NCI-H524 (cell line): ENCODE measurements at places on chromosomes 12 and 14.

DNA sequence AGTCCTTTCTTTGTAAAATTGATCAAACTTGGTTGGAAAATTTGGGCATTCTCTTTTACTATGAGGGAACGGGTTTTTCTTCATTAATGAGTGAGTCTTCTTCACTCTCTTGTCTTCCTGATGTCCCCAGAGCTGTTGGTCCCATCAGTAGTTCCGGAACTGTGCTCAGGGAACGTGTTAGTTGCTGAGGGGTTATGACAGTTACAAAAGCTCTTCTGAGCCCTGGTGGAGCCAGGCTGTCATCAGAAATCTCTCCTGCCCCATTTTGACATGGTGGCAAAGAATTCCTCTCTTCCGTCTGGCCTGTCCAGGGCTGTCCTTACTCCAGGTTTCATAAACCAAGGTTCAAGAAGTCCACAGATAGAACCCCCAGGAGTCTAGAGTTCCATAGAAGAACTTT is 208.5 kb downstream of the SLC41A2 start:
- no peak for DNase-seq

- peak; percentile 69 for DNase-seq
Observed at GRCh38 chr14:59918824-59919569, 947 bp upstream of the LRRC9 start.

GRCh38 chr12:132218527-132218875 is 74.2 kb downstream of the NOC4L start:
- no peak for DNase-seq

GRCh38 chr12:65209655-65210043 is 40.3 kb downstream of the LEMD3 start:
- no peak for DNase-seq

DNA sequence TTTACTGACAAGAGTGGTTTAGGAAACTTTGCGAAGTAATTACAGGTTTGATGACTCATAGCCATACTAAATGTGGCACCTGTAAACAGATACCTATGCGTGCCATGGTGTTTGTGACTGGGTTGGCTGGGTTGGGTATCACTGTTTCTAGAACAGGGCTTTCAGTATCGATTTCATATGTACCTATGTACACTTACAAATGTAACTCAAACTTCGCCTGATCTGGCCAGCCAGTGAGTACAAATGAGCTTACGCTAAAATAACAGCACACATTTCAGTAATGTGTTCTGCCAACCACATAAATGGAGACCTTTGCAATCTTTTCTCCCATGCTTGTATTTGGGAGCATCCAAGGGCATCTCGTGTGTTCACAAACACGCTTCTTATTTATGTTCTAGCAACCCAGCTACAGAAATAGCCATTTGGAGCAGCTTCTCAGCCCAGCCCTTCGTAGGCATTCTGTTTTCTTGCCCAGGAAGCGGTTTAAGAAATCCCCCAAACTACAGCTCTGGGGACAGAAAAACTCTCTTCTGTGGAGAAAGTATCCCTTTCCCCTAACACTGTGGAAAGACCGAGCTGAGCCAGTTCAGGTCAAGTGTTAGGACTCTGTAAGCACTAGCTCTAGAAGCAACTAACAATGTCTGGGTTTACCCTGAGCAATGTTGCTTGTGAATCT is 42.3 kb upstream of the MDM1 start:
- DNase-seq = no peak

GRCh38 chr12:118685983-118686607 is 295.2 kb upstream of the SRRM4 start:
- DNase-seq = no peak

DNA sequence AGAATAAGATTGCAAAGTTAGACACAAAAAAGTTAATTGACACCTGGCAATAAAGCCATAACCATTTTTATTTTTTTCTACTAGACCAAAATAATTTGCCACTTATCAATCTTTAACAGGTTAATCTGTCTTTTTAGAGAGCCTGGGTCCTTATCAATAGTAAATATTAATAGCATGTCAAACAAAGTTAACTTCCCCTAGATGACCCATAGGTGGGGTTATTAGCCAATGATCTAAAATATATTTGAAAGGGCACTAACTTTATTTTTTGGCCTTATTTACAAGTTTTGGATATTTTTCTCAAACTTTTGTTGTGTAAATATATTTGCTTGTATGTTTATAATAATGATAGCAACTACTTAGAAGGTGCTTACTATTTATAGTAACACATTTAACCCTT is 3.9 kb downstream of the ANKRD33 start:
- no peak for DNase-seq

- DNase-seq = no peak
Observed at GRCh38 chr12:131087991-131088700, 134.4 kb downstream of the ADGRD1 start.

DNA sequence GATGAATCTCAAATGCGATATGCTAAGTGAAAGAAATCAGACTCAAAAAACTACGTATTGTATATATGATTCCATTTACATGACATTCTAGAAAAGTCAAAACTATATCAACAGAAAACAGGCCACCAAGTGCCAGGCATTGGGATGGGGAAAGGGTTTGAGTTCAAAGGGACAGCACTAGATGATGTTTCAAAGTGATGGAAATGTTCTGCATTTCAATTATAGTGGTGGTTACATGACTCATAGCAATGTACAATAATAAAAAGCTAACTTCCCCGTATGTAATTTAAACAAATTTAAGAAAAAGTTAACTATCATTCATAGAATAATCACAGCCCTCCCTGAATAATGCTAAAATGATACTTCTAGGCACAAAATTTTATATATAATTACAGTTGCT is 13.5 kb downstream of the HECTD1 start:
- DNase-seq = no peak

- DNase-seq = peak; percentile 66
Observed at GRCh38 chr14:26917086-26917485, 319.3 kb upstream of the NOVA1 start.

DNA sequence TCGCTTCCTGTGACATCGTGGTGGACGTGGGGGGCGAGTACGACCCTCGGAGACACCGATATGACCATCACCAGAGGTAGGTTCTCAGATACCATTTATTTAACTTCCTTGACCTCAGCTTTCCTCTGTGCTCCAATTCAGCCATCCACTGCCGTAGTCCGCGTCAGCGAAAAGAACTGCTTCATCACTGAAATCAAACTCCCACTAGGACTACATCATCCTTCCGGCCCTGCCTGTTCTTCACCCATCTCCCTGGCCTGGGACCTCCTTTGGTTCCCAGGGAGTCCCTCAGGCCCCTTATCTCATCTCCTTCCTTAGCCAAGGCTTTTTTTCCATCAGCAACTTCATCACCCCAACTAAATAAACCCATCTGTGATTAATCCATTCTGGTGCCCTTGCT is 692 bp downstream of the MYG1 start:
- DNase-seq = no peak

DNA sequence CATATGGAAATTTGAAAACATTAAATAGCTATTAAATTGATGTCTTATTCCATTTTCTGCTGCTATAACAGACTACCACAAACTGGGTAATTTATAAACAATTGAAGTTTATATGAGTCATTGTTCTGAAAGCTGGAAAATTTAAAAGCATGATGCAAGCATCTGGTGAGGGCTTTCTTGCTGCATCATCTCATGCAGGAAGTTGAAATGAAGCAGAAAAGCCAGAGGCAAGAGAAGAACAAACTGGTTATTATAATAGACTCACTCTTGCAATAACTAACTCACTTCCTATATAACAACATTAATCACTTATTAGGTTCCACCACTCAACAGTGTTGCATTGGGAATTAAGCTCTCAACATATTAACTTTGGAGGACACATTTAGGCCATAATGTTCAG is 1277.4 kb downstream of the LRFN5 start:
- DNase-seq = no peak

GRCh38 chr14:100850841-100851585 is 25.1 kb downstream of the MEG3 start:
- no peak for DNase-seq

DNA sequence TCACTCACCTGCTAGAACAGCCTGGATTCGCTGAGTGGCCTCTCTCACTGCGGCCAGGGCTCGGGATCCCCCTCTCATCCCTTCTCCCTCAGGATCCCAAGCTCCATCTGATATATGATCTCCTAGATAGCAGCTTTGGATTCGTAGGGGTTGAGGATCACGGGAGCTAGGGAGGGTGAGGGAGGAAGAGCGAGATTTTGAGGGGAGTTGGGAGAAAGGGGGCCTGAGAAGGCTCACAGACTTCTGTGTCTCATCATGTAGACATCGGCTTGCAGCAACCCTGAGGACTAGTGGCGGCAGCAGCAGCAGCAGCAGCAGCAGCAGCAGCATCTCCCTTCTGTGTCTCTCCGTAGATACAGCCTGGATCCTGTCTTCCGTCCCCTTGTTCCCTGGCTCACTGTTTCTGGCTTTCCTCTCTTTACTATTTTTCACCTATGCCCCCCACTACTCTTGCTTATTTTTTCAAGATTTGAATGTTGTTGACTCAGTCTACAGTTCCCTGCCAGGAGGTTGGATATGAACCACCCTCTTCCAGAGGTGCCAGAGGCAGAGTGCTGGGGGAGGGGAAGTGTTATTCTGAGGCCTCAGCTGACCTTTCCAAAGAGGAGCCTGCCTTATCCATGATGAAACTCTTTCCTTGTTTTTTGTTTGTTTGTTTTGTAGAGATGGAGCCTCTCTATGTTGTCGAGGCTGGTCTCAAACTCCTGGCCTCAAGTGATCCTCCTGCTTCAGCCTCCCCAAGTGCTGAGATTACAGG is at the start of gene CIROP:
CIROP (minus strand) TSS at position 399 of the 757 bp plus-strand sequence; CDS start at position 330, 69 bp downstream.
- DNase-seq = no peak

GRCh38 chr12:65803251-65803650 is 21.0 kb upstream of the HMGA2 start:
- DNase-seq = no peak

- DNase-seq = no peak
Observed at GRCh38 chr12:119715268-119715620, 47.3 kb downstream of the PRKAB1 start.

GRCh38 chr14:68312884-68313610 is 479.8 kb downstream of the ZFP36L1 start:
- no peak for DNase-seq

DNA sequence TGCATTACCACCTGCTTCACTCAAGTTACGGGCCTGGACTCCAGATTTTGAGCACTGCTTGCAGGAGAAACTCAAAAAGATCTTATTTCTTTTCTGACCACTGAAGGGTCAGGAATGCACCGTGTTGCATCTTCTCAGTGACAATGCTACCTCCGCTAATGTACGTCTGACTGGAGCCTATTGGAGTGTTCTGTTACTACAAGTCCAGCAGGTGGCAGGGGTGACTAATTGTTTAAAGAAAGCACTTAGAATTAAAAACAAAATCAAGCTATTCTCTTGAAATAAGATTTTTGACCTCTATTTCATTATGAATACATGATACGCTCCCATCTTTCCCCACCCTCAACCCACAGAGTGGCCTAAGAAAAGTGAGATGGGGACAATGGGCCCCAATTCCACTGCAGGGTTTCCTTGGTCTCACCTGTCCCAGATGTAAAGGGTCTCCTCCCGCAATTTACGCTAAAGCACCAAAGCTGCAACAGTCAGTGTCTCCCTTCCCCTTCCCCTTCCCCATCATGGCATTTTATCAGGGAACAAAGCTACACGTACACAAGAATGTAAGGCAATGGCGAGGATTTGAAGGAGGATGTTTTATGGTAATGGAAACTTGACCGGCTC is 2.2 kb downstream of the TBPL2 start:
- peak; percentile 52 for DNase-seq

DNA sequence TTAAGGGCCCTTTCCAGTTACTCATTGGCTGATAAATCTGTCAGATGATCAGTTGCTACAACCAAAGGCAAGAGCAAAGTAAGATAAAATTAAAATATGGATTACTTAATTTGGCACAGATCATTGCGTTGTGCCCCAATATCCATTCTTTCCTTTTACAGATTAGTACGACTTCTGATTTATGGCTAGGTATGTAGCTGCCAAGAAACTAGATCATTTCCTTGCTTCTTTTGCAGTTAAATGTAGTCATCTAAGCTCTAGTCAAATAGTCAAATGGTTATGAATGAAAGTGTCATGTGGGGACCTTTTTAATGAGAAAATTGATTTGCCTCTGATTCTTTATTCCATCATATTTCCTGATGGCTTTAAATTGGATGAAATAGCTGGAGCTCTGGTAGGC is 1039.9 kb upstream of the FLRT2 start:
- no peak for DNase-seq

- DNase-seq = no peak
Observed at GRCh38 chr12:132156573-132157325, 12.5 kb downstream of the NOC4L start.

- no peak for DNase-seq
Observed at GRCh38 chr12:42213954-42214426, 24.1 kb downstream of the YAF2 start.

DNA sequence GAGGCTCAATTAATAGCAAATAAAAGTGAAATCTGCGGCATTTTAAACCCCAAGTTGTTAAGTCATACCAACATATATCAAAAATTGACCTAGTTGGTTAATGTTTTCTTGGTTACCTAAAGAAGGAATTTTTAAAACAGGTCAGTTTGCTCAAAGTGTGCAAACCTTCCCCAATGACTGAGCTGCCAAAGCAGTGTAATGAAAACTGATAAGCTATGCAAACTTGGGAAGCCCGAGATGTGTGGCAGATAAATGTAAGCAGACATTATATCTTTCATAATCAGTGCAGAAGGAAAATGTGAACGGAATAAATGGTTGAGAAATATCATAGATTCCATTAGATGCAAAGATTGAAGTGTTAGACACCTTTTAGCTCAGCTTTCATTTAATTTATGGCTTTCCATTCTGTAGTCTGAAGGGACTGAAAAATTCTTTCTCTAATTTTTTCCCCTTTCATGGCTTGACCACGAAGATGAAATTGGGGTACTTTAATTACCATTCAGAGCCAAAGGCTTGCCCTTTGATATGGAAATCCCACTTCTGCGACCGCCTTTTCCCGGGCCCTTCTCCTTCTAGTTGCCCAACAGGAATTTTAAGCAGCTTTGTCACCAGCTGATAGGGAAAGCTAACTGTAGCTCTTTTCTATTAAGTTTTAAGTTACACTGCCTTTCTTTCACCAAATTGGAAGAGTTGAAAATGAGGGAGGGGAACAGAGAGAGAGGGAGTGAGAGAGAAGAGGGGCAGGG is 306.6 kb upstream of the SOX5 start:
- no peak for DNase-seq

GRCh38 chr14:95739356-95739755 is 25.4 kb upstream of the TCL1A start:
- DNase-seq = no peak

GRCh38 chr14:54083549-54084239 is 127.1 kb upstream of the BMP4 start:
- no peak for DNase-seq

- DNase-seq = peak; percentile 84
Observed at GRCh38 chr12:25866586-25867378, 91.7 kb upstream of the RASSF8 start.

GRCh38 chr14:104439625-104440024 is 139.9 kb upstream of the C14orf180 start:
- DNase-seq = no peak

DNA sequence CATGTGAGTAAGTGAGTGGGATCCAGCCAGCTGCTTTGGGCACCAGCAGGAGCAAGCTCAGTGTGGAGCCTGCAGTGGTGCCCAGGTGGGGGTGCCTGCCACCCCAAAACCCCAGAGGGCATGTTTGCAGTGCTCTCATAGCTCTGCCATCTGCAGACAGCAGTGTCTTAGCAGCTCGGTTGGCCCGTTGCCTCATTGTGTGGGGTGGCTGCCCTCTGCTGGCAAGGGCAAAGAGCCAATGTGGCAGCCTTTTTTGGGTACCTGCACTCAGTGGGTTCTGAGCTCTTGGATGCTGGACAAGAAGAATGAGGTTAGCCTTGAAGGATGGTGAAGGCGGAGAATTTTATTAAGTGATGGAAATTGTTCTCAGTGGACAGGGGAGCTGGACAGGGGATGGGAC is 52.3 kb downstream of the NEUROD4 start:
- peak; percentile 82 for DNase-seq
